ENCODE measurements at places on chromosomes 7 and 10.

- DNase-seq = no peak
These were observed 751.1 kb downstream of the GRM8 start for GRCh38 chr7:126501617-126502016.

DNA sequence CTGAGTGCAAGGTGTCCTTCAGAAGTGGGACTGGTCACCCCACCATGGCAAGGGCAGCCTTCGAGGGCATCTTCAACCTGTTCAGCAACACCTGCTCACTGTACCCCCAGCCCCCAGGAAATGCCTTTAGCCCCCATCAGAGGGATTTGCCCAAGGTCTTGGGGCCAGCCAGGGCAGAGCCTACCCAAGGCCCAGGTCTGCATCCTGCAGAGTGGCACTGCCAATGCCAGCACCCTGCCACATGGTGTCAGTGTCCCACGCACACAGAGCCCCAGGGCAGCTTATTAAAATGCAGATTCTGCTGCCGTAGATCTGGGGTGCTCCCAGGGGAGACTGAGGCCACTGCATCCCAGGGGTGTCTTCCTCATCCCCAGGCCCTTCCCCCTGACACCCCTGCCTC lies 106.2 kb upstream of the KCTD7 start:
- no peak for DNase-seq

DNA sequence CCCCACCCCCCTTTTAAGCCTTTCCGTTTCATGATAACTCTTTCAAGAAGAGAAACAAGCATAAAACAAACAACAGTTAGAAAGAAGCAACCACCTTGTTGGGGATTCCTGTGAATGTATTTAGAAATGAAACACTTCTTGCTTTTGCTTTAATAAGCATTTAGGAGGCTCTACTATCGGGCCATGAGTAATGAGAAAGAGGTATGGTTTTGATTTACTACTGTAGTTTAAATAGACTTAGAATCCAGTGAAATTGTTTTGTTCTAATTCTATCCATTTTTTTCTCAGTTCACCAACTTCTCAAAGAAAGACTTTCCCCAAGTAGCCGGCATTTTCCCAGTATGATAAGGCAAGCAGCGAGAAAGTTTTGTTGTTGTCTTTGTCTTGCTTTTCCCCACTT lies 168.7 kb upstream of the HABP2 start:
- DNase-seq = no peak

DNA sequence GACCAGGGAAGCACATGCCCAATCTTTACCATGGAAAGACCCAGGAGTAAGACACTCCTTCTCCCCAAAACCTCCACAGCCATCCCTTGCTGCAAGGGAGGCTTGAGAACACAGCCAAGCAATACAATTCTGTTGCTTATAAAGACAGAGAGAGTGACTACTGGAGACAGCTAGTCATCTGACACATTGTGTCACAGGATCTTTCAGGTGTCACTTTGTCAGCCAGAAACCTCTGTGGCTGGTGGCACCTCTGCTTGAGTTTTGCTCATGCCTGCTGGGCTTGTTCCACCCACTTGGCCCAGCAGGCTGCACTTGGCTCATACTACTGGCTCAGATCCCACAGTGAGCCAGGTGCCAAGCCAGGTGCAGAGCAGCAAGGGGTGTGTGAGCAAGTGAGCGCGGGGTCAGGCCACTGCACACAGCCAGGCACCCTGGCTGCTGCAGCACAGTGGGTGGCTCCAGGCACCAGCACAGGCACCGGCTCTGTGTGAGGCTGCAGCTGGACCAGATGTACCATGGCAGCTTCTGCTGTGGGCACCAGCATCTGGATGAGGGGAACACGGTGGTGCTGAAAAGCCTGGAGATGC lies 12.4 kb upstream of the PRLHR start:
- DNase-seq = no peak

- DNase-seq = no peak
These were observed 128.4 kb upstream of the TCF7L2 start for GRCh38 chr10:112821663-112822062.

DNA sequence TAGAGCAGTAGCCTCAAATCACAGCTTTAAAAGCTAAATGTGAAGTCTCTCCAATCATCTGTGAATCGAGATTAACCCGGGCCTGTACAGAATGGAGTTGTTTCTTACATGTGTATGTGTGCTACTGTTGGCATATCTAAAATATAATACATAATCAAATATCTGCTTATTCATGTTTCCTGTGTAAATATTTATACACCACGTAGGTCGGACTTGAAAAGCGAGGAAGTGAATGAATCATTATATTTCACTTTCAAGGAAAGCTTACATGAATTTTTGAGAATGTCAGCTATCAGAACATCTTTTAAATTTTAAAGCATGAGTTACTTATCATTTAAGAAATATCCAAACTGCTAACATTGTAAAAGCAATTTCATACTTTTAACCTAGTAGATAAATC lies 233.3 kb downstream of the SLC25A13 start:
- no peak for DNase-seq

GRCh38 chr7:116198748-116199410 lies 11.5 kb upstream of the TES start:
- no peak for DNase-seq

Measured in NCI-H82 (cell line).